Renal pelvis (tissue), 12 donors: ENCODE measurements at places on chromosomes 7 and 10. TPM values are rescaled to one million over a fixed set of nuclear protein-coding genes. Genes with fewer than 3 reads are reported as not detected.

DNA sequence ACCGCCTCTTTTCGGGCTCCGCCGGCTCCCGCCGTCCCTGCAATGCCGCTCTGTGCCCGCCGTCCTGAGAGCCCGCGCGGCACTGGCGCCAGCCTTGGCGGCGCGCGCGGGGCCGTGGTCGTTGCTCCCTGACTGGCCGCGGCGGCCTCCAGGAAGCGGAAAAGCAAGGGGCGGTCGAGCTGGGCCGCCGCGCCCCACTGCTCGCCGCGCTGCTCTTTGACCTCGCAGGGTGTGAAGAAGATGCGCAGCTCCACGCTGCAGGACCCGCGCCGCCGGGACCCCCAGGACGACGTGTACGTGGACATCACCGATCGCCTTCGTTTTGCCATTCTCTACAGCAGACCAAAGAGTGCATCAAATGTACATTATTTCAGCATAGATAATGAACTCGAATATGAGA, at the start of gene CDC14C:
TSS of gene CDC14C (plus strand) at position 115 of the 400 bp plus-strand sequence. CDS start at position 241, 126 bp downstream.
- no peak for DNase-seq

ASAH2 gene
- polyA plus RNA-seq, result 2.7 TPM

HABP2 gene
- 0.40 TPM for polyA plus RNA-seq

- DNase-seq, result no peak
Measured at GRCh38 chr7:151416112-151416940, 6.5 kb upstream of the WDR86 start.

ANKRD7 gene
- 2.3 TPM for polyA plus RNA-seq

DNA sequence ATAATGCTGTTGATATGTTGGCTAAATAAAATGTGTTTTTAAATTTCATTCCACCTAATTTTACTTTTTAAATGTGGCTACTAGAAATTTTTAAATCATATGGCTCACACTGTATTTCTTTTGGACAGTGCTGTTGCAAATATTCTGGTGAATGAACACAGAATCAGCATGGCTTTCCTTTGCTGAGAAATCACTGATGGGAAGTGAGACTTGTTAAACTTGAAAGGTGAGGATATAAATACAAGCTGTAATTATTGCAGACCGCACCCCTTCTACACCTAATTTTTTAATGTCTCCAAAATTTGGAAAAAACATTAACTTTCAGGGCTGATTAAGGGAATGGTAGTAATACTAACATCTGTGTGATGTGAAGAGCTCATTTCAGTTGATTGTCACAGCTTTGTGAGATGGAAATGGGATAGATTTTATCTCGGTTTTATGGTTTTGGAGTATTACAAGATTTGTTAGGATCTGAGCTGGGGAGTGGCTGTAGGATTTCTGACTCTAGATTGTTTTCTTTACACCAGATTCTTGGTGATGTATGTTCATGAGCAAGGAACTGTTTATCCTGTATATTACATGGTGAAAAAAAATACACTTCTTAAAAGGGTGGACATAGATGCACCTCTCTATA, 1.3 kb downstream of the MIOS start:
- DNase-seq, result no peak

DNA sequence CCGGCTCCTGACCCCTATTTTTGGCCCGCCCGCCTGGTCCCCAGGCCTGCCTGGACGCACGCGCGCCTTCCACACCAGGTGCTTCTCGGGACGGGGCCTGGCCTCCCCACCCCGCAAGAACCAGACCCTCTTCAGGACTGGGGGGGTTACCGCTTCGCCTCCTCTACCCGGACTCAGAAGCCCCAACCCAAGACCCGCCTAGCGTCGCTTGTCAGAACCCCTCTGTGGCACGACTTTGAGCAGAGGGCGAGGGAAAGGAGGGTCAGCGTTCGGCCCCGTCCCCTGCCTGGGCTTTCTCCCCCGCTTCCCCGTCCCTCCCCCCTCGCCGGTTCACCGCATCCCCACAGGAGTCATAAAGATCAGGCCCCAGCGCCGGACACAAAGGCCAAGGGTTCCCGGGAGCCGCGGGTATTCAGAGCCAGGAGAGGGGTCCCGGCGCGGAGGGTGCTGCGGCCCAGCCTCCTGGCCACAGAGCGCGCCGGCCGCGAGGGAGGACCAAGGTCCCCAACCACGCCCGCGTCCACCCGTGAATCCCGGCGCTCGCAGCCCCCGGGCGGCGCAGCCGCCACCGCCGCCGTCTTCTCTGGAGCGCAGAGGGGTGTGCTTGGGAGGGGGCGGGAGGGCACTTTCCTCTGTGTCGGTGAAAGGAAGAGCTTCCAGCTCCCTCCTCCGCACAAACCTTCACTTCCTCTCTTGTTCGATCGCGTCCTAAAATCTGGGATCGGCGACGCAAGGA, 351.9 kb downstream of the DNAJB6 start:
- no peak for DNase-seq

- DNase-seq, result no peak
Measured at GRCh38 chr7:79386688-79387422, 66.6 kb downstream of the MAGI2 start.

MCM7 gene
- polyA plus RNA-seq, result 166 TPM

GRCh38 chr7:5711409-5711808, 70.1 kb downstream of the RNF216 start:
- DNase-seq, result no peak

CUBN gene
- polyA plus RNA-seq, result 170 TPM

PRPS1L1 gene
- polyA plus RNA-seq, result 0.20 TPM

DNA sequence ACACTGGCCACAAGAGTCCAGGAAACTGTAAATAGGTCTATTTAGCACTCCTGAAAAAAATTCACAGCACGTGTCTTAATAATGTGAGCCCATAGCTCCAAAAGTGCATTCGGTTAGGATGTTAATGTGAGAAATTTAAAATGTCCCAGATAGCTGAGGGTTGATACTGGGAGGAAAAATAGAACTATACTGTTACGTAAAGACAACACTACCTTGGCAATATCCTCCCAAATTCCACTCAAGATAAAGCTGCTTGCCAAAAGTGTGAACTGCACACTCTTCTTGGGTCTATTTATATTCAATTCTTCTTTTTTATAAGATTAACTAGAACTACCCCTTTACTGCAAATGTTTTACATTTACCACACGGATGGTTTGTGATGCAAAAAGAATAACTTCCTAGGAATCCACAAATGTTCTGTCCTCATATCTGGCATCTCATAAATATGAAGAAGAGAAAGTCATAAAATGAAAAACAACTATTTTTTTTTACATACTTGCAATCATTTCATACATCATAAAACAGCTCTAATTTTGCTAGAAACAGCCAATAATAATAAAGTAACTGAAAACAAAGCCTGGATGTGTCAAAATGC, 10.4 kb downstream of the RAB11FIP2 start:
- no peak for DNase-seq

DNA sequence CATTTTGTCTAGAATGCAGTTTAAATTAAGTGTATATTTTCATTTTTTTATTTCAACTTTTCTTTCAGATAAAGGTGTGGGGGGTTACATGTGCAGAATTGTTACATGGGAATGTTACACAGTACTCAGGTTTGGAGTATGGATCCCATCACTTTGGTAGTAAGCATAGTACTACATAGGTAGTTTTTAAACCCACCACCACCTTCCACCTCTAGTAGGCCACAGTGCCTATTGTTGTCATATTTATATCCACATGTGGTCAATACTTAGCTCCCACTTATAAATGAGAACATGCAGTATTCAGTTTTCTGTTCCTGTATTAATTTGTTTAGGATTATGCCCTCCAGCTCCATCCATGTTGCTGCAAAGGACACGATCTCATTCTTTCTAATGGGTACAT, 200.6 kb downstream of the CCDC7 start:
- no peak for DNase-seq

GRCh38 chr10:86034710-86035109, 331.9 kb downstream of the GRID1 start:
- DNase-seq, result no peak

GRCh38 chr10:97412891-97413304, 11.8 kb upstream of the RRP12 start:
- no peak for DNase-seq

SORBS1 gene
- polyA plus RNA-seq, result 27.0 TPM

KLF14 gene
- 0.46 TPM for polyA plus RNA-seq

GRCh38 chr10:70832852-70833528, 17.2 kb downstream of the SGPL1 start:
- no peak for DNase-seq

EVX1 gene
- 0.11 TPM for polyA plus RNA-seq

GIMAP2 gene
- 7.0 TPM for polyA plus RNA-seq

CACNB2 gene
- polyA plus RNA-seq, result 4.9 TPM

CUL1 gene
- polyA plus RNA-seq, result 59.4 TPM

DNA sequence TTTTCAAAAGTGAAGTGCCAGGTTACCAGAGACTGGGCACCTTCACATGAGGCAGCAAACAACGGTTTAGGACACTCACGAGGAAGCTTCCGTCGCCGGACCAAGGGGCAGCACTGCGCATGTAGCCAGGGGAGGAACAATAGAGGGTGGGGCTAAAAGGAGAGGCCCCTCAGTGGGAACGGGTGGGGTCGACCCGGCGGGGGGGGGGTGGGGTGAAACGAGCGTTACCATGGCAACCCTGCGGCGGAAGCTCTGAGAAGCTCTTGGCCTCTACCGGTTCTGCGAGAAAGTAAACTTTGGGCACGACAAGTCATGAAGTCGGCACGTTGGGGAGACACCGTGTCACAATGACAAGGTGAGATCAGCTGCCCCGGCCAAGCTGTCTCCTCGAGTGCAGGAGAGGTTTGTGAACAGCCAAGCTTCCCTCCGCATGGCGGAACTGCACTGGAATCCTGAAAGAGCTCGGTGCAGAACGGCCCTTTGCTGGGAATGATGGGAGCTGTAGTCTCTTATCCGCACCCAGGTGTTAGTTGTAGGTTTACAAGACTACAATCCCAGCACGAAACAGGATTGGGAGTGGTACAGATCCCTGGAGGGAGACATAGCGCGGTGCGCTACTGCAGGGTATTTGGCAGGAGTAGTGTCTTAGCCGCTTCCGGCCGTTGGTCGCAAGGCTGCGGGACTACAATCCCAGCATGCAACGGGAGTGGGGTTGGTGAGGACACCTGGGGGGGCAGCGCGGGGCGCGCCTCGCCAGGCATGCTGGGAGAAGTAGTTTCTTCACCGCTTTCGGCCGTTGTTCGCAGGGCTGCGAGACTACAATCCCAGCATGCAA, 72.8 kb upstream of the ZNF722 start:
- DNase-seq, result peak; percentile 53

DNA sequence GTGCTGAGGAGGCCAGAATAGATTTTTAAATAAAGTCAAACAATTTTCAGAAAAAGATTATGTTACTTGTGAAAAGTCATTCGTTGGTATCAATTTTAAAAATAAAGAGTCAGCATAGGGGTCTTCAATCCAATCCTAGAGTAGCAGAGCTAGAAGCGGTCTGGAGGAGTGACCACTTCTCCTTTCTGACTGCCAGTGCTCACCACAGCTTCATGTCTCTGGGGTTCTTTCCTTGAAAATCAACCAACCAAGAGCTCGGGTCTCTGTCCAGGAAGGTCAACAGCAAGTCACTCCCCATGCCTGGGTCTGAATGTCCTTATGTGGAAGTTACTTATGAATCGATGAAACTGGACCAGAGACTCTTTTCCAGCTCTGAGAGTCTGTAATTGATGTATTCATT, 14.3 kb downstream of the PTPRN2 start:
- DNase-seq, result no peak

- no peak for DNase-seq
Measured at GRCh38 chr7:123787220-123788007, 38.6 kb upstream of the WASL start.

HYAL4 gene
- polyA plus RNA-seq, result 0.10 TPM

DNA sequence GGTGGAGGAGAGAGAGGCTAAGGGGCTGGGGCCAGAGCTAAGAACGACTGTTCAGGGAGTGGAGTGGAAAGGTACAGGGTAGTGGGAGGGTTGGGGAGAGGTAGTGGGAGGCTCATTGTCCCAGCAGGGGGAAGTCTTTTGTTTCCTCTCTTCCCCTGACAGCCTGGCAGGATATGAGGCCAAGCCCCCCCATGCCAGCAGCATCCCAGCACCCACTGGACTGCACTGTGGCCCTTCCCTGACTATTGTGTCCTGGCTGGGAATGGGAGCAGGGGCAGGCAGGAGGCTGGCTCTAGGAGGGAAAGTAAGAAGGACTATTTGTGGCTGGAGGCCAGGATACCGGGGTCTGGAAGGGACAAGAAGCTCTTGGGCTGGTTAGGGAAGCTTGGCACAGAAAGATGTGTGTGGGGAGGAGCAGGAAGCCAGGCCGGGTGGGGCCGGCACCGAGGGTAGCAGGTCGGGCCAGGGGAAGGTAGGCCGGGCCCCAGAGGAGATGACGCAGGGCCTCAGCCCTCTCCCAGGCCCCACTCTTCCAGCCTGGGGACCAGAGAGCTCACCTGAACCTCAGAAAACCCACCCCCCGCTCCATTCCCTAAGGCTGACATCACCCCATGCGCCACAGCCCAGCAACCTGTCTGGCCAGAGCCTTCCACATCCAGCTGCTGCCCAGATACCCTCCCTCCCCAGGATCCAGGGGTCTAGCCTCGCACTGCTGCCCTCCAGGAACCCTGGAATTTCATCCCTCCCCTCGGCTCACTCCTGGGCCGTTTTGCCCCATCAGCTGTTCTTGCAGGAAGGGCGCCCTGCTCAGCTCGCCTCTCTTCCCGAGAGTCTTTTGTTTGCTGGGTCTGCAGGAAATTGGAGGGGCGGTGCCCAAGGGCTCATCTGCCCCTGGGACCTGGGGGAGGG, 8.8 kb upstream of the EPHB4 start:
- DNase-seq, result peak; percentile 82

GRCh38 chr7:101410743-101411507, 48.2 kb downstream of the COL26A1 start:
- DNase-seq, result peak; percentile 81

DNA sequence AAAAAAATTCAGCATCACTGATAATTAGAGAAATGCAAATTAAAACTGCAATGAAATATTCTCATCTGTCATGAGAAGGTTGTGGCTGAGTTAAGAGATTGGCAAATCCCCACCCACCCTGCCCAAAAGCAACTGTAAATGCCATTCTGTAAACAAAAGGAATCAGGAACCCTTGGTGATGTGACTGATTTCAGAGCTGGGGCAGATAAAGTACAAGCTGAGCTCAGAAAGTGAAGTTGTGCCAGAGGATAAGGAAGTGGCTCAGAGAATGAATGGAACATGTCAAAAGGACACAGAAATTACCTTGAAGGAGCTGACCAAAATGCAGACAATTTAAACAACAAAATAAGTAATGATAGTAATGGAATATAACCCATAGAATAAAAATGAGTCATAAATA, 32.7 kb upstream of the ARMS2 start:
- no peak for DNase-seq

NPFFR1 gene
- polyA plus RNA-seq, result 0.12 TPM

DNA sequence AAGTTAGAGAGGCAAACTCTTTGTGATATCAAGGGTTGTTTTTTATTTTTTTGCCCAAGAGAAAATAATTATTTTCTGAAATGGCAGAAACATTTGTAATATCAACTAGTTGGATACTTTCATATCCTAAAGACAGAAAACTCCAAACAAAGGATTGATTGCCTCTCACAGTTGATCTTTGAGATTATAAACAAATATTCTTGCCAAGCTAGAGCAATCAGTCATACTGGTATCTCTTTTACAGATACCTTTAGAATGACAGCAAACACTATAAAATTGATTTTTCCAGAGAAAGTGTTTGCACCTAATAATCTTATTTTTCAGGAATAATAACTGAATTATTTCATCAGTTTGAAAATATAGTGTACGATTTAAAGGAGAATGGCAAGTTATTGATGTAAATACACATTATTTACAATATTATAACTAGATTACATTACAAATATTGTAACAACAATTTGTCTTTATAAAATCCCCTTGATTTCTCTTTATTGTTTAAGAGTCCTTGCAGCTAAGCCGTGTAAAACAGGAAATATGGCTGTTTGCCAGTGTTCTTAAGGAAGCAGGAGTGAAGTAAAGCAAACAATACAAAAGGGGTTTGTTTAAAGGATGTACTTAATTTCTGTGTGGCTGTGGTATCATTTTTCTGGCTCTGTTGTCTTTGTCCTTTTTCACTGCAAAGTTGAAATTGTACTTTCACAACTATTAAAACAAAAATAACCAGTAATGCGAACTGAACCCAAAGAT, 58.4 kb downstream of the MAPK8 start:
- DNase-seq, result peak; percentile 23

CH25H gene
- 0.13 TPM for polyA plus RNA-seq
